SHP77 treated with DMSO at 0.1 percent for 48 hours (cell line): ENCODE measurements at places on chromosomes 6 and 20.

DNA sequence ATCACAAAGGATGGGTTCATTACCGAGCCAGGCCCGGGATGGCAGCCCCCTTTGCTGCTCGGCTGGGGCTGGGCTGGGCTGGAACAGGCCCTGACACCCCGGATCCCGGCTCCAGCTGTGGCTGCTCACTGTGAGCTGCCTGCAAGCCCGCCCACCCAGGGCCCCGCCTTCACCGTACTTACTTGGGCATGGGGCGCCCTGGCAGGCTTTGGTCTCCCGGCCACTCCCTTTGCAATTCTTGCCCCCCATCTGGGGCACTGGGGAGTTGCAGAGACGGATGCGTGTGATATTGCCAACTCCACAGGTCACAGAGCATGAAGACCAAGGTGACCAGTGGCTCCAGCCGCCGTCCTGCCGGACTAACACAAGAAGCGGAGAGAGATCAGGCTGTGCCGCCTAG, 16.7 kb downstream of the THBS2 start:
- DNase-seq, result no peak

- DNase-seq, result no peak
Observed at GRCh38 chr20:16115911-16116552, 457.2 kb downstream of the KIF16B start.

GRCh38 chr6:107061125-107062020, 33.4 kb downstream of the MTRES1 start:
- no peak for DNase-seq

GRCh38 chr20:9329355-9330101, 184.9 kb upstream of the LAMP5 start:
- DNase-seq, result no peak

DNA sequence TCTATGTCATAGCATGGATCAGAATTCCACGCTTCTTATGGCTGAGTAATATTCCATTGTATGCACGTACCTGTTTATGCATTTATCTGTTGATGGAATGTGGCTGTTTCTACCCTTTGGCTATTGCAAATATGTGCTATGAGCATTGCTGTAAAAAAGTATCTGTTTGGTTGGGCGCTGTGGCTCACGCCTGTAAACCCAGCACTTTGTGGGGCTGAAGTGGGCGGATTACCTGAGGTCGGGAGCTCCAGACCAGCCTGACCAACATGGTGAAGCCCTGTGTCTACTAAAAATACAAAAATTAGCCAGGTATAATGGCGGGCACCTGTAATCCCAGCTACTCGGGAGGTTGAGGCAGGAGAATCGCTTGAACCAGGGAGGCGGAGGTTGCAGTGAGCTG, 182.4 kb downstream of the BCAS1 start:
- DNase-seq, result no peak

DNA sequence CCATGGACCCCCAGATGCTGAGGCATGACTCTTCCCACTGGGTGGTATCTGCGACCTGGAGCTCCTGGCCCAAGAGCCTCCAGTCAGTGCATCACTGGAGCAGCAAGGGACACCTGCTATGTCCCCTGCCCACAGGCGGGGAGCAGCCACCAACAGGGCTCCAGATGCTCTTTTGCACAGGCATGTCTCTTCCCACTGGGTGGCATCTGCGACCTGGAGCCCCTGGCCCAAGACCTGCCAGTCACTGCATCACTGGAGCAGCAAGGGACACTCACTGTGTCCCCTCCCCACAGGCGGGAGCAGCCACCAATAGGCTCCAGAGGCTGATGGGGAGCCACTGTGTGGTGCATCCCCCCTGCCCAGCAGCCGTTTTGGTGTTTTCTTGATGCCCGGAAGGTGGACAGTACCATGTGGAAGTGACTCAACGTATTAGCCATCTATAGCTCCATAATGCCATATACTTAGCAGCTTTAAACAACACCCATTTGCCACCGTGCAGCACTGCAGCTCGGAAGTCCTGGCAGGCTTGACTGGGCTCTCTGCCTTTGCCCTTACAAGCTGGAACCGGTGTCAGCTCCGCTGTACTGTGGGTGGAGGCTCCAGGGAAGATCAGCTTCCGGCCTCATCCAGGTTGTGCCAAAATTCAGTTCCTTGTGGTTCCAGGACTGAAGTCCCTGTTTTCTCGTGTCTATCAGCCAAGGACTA, 124.9 kb upstream of the CST7 start:
- no peak for DNase-seq

DNA sequence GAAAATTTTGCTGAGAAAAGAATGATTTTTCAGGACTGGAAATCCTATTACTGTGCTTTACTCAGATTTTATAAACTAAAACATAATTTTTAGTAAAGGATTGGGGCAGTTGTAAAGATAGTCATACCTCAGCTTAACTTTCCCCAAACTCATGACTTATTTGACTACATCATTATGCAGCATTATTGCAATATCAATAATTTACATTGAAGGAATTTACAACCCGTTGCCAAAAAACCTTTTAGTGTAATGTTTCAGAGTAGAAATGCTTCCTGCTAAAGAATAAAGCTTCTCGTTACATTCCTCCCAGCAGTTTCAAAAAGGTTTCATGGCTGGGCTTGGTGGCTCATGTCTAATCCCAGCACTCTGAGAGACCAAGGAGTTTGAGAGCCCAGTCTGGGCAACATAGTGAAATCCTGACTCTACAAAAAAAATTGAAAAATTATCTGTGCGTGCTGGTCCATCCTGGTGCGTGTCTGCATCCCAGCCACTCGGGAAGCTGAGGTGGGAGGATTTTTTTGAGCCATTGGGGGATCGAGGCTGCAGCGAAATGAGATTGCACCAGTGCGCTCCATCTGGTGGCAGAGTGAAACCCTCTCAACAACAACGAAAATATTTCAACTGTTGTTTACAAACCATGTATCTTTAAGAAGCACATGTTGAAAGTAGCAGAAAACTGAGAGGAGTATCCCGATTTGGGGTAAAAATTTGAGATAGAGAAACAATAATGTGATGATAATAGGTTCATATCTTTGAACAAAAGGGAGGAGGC, 4.4 kb downstream of the AMD1 start:
- DNase-seq, result no peak

GRCh38 chr6:5871296-5871695, 135.4 kb downstream of the NRN1 start:
- DNase-seq, result no peak

DNA sequence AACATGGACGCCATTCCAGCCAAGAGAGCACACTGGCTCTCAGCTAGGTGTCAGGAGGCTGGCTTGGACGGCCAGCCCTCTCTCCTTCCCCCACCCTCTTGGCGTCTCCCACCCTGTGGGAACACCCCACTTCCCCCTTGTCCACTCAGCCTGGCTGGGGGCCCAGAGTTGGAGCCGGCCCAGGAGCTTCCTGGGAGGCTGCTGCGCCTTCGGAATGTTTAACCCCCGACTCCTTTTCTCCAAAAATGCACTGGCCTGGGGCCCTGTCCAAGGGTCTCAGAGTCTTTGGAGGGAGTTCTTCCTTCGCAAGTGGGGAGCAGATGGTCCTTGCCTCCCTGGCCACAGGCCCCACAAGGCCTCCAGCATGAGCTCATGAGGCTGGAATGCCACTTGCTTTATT, 4.1 kb downstream of the ADAM33 start:
- no peak for DNase-seq

DNA sequence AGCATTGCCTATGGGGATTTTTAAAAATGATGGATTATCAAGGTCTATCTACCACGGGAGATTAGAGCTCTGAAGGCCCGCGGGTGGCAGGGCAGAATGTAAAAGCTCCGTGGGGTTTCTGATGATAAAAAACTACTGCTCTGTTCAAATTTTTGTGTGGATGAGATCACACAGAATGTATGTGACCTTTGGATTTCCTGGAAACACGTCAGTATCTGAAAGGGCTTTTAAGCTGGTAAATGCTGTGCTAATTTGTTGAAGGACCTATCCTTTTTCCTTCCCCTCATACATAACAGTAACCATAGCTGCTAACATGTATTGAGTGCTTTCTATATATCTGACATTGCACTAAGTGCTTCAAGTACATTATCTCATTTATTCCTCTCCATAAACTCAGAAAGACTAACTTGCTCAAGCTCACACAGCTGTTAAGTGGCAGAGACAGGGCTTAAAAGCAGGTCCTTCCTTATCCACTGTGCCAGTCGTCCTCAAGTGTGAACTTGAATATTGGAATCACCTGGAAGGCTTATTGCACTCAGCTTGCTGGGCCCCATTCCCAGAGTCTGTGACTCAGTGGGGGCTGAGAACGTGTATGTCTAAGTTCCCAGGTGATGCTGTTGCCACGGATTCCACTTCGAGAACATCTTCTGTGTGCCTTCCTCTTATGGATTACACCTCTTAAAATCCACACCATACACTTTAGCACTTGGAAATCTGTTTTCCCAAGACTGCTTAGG, 1.9 kb upstream of the TMEM242 start:
- DNase-seq, result no peak

- no peak for DNase-seq
Observed at GRCh38 chr6:14754751-14755513, 490.9 kb upstream of the JARID2 start.

DNA sequence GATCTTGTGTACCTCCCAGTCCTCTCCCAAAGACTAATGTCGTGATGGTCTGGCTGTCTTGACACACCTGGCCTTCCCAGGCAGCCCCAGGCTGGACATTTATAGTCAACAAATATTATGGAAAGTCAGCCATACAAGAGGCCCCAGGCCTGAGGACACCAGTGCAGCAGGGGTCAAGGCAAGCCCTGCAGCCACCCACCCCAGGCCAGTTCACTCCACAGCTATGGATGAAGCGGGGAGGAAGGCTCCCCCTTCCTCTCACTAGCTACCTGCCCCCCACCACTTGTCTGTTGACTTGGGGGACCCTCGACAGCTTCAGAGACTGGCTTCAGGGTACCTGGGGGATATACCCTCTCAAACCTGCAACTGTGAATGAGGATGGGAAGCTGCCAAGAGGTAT, 132.1 kb downstream of the MRPL14 start:
- no peak for DNase-seq

GRCh38 chr20:41050361-41051008, 21.9 kb downstream of the TOP1 start:
- DNase-seq, result no peak

DNA sequence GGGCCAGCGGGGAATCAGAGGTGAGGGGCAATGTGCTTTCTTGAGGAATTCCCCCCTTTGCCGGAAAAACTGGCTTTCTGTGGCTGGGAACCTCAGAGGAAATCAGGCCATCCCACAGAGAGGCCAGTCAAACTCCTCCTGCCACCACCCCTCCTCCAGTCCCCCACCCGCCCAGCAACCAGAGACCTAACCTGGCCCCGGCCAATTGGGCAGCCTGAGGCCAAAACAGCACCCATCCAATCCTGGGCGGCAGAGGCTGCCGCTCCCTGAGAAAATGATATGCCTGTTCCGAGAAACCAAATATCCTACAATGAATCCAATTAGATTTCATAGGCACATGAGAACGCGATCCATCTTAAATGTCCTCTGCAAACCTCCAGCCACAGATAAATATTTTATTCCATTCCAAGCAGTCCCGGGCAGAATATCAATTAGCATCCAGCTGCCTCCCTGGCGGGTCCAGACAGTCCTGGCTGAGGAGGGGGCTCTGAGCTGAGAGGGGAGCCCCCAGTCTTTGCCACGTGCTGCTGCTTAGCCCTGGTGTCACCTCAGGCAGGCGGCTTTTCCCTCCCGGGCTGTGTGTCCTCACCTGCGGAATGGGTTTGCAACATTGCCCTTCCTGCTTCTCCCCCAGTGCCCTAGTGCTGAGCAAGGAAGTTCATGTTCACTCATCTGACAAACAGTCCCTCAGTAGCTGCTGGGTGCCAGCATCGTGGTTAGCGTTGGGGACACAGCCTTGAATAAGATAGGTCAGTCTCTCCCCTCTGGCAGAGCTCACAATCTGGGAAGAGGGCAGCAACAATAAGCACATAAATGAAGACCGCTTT, 95.0 kb downstream of the DLGAP4 start:
- no peak for DNase-seq

GRCh38 chr20:54431156-54431944, 44.0 kb upstream of the DOK5 start:
- peak; percentile 11 for DNase-seq

GRCh38 chr6:37585523-37585905, 85.8 kb upstream of the CCDC167 start:
- DNase-seq, result no peak

DNA sequence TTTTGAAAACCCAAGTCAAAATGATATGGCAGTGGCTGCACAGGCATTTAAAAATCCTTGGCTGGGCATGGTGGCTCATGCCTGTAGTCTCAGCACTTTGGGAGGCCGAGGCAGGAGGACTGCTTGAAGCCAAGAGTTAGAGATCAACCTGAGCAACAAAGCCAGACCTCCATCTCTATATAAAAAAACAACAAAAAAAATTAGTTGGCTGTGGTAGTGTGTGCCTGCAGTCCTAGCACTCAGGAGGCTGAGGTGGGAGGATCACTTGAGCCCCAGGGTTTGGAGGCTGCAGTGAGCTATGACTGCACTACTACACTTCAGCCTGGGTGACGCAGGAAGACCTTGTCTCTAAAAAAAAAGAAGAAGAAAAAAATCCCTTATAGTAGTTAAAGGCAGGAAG, 142.9 kb downstream of the MYB start:
- DNase-seq, result no peak

- no peak for DNase-seq
Observed at GRCh38 chr6:133555685-133556084, 314.5 kb downstream of the EYA4 start.

DNA sequence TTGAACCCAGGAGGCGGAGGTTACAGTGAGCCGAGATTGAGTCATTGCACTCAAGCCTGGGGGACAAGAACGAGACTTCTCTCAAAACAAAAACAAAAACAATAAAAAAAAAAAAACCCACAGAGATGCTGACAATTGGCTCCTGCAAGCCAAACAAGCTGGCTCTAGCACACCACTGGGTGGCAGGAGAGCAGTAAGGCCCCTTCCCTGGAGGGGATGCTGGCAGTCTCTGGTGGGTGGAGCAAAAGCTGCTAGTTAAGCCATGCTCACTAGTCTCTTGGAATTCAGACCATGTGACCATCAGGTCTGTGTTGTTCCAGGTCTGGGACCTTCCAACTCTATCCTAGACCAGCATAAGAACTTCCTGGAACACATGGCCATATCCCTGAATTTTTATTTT, 18.9 kb upstream of the DSN1 start:
- DNase-seq, result no peak

- DNase-seq, result no peak
Observed at GRCh38 chr20:8356806-8357205, 224.7 kb downstream of the PLCB1 start.

GRCh38 chr6:50116797-50117542, 67.2 kb upstream of the DEFB112 start:
- DNase-seq, result no peak

GRCh38 chr6:66896415-66896814, 1189.4 kb upstream of the EYS start:
- no peak for DNase-seq
